ENCODE measurements at places on chromosomes 5 and 9.

GRCh38 chr5:108749128-108749861 is 1.6 kb downstream of the FER start:
- DNase-seq = no peak

DNA sequence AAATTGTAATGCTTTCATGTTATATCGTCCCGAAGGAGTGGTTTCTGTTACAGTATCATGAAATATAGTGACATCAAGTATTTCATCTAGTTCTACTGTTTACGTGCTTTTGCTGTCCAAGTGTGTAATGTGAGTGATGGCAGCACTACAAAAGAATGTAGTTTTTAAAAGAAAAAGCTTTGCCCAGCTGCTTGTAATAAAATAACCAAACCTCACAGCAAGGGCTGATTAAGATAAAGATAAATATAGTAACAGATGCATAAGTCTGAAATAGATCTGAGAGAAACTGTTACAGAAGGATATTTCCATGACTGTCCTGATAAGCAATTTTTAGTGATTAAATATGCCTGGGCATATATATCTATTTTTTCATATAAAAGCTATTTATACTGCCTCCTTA is 106.4 kb downstream of the AUH start:
- DNase-seq = no peak

DNA sequence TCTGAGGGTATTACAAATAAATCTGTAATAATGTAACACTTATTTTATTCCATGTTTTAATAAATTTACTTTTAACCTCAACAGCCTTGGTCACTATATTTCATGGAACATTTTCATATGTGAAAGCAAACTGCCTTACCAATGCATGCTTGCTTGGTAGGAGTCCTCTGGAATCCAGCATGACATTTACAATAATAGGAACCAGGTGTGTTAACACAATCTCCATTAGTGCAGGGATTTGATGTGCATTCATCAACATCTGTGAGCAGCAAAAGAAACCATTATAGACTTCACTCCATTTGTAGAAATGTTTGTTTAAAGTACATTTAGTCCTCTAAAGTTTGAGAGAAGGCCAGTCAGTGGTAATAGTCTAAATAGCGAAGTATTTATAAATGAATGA is 159.4 kb downstream of the FBN2 start:
- DNase-seq = no peak

DNA sequence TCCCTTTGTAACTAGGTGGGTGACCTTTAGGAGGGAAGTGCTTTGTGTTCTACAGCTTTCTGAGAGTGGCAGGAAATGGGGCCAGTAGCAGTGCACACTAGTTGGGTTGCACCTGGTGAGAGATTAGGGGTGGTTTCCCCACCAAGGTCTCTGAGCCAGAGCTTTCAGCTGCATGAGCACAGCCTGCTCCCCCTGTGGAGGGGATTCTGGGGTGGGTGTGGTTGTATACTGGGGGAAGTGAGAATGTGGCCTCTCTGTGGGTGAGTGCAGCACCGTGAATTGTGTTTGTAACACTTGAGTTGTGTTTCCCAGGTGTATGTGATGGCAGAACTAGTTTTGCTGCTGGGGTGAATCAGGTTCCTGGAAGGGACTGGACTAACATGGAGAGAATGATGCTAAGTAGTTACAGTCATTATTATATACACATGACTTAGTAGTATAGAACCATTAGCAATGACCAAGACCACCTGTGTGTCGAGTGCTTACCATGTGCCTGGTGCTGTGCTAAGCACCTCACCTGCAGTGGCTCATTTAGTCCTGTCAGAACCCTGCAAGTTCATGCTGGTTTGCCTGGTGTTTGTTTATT is 11.8 kb upstream of the CXXC5 start:
- no peak for DNase-seq

DNA sequence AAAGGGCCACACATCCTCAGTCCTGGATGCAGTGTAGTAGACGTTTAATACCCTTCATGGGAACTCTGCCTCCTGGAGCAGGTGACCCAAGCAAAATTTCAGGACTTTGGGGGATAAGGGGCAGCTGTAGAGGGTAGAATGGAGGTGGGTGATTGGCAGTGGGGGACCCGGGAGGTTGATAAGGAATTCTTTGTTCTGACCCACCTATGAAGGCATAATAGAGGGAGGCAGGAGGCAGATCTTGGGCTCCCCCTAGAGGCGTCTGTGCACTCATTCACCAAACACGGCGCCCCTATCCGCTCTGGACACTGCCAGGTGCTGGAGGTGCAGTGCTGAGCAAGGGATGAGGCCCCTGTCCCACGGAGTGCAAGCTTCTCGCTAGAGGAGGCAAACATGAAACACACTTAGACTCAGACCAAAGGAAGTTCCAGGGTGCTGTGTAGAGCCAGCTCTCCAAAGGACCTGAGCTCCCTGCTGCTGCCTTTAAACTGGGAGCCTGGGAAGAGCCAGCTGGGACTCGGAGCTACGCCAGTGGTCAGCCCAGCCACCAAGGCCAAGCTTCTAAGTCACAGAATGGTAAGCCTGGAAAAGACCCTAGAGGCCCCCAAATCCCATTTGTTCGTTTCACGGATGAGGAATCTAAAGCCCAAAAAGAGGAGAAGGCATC is 7.7 kb downstream of the IL17B start:
- DNase-seq = no peak

DNA sequence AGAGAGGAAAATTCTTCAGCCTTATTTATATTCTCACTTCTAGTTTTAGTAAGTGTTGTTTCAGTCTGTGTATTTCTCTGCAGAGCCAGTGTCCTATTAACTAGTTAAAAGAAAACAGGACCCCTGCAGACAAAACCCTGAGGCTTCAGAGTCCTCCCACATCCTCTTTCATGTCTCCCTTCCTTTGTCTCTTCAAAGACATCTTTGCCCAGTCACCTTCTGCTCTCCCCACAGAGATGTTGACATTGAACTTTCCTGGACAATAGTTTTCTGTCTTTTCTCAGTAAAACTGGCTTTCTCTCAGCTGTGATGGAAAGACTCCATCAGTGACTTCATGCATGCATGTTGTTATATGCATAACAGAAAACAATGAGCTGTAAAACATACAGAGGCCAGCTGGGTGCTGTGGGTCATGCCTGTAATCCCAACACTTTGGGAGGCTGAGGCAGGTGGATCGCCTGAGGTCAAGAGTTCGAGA is 20.2 kb downstream of the GRAMD2B start:
- no peak for DNase-seq

DNA sequence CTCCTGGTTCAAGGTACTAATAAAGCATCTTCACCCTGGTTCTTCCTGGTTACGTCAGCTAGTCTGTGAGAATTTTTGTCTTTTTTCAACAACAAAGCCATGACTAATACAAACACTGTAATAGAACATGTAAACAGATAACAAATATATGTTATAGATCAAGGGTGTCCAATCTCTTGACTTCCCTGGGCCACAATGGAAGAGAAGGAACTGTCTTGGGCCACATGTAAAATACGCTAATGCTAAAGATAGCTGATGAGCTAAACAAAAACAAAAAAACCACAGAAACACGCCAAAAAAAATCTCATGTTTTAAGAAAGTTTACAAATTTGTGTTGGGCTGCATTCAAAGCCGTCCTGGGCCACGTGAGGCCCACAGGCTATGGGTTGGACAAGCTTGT is 124.5 kb upstream of the GNA14 start:
- no peak for DNase-seq

GRCh38 chr5:148733601-148734438 is 79.5 kb upstream of the HTR4 start:
- no peak for DNase-seq

DNA sequence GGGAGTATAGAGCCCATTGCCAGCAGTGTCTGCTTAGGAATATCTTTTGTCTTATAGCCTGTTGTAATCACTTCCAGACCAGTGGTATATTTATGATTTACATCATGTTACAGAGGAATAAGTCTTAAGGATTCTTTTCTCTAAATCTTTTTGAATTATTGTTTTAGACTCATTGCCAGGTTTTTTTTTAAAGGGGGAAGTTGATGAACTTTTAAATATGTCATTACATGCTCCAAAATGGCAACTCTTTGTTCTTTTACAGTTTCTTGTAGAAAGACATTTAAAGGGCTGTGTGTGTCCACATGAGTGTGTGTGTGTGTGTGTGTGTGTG is 59.4 kb upstream of the NFIB start:
- DNase-seq = no peak

DNA sequence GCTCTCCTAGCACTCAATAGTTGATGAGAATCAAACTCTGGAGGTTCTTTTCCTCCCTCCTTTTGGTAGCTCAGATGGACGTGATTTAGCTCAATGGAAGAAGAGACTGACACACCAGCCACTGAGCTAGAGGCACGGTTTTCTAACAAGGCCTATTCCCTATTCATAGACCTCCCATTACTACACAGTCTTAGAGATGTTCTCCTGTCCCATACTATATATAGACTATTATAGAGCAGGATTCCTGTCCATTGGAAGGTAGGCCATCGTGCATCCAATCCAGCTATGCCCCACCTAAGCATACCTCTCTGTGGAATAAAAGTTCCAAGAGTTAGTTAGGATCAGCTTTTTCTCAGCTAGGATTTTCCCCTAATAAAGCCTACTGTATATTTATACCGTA is 30.3 kb upstream of the CTNNAL1 start:
- DNase-seq = no peak

- no peak for DNase-seq
Observed at GRCh38 chr5:24644761-24645160, at the start of gene CDH10. Gene CDH10, minus strand, starts transcription at chr5:24644978. Its CDS starts 51,488 bp downstream, at chr5:24593490.

- peak; percentile 3 for DNase-seq
Observed at GRCh38 chr5:65926276-65926783, at the start of gene ERBIN. Gene ERBIN, plus strand, starts transcription at chr5:65926575. Its CDS starts 66,144 bp downstream, at chr5:65992719.
